ENCODE measurements at places on chromosomes 5 and 9. TPM values are rescaled to one million over a fixed set of nuclear protein-coding genes. Genes with fewer than 3 reads are reported as not detected.

DNA sequence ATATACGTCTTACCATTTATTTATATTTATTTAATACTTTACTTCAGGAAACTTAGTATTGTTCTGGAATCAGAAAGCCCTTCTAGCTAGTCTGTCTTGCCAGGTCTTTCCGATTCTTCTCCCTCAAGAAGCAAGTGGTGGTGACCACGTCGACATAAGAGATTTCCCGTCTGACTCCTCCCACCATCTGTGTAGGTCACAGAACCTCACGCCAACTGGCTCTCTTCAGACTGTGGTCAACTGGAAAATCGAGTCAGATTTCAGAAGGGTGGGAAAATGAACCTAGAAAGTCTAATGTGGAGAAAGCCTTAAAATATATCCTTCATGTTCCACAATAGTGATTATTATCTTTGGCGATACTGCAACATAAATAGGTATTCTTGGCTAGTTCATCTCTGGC is 17.3 kb downstream of the THBS4 start:
- H3K4me3 ChIP-seq, result no peak overlapping the region
- no peaks in the 10 kb centered on the region for H3K36me3 ChIP-seq

DNA sequence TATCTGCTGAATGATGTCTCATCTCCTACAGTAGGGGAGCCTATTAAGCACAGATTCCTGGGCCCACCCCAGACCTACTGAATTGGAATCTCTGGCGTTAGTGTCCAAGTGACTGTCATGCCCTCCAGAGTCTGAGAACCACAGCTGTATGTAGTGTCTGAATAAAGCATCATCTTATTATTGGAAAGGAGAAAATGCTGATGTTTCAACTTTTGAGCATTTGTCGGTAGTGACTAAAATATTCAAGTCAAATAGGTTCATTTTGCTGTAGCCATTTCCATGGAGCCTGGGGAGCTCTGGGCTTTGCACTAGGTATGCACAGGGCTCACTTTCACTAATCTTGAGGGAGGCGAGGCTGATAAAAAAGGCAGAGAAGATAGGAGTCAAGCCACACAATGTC is 4.8 kb upstream of the PPARGC1B start:
- no peak overlapping the region for H3K4me3 ChIP-seq
- H3K27ac ChIP-seq, result no peak overlapping the region
- no peaks in the 10 kb centered on the region for H3K4me1 ChIP-seq
- no peaks in the 10 kb centered on the region for H3K36me3 ChIP-seq
- DNase-seq, result no peak

GRCh38 chr9:134331186-134332025 is 5.2 kb downstream of the RXRA start:
- no peak overlapping the region for H3K4me3 ChIP-seq
- no peaks in the 10 kb centered on the region for H3K36me3 ChIP-seq
- no peak overlapping the region for H3K27ac ChIP-seq

DNA sequence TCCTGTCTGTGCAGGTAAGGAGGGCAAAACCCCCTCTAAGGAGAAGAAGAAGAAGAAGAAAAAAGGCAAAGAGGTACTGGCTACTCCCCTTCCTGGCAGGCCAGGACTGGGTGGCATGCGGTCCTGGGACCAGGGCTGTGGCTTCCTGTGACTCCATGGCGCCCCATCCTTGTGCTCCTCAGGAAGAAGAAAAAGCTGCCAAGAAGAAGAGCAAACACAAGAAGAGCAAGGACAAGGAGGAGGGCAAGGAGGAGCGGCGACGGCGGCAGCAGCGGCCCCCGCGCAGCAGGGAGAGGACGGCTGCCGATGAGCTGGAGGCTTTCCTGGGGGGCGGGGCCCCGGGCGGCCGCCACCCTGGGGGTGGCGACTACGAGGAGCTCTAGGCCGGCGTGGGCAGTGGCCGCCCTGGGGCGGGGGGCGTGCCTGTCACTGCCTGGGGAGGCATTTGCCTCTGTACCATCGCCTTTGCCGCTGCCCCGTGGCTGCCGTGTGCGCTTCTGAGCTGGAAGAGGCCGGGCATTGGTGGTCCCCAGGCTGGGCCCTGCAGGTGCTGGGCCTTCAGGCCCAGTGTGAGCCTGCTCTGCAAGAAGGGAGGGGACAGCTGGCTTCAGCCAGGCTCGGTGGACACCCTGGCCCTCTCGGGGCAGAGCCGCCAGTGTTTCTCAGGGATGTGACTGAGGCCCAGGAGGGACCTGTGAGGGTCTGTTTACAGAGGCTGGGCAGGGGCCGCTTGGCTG is 2.0 kb upstream of the AJM1 start:
- no peak for DNase-seq
- H3K27ac ChIP-seq, result peak overlapping the region; percentile 85
- H3K4me1 ChIP-seq, result peaks cover 37% of the 10 kb centered on the region
- no peak overlapping the region for H3K4me3 ChIP-seq

GRCh38 chr5:76944638-76945037 is 8.2 kb upstream of the CRHBP start:
- H3K36me3 ChIP-seq, result no peaks in the 10 kb centered on the region
- peaks cover 39% of the 10 kb centered on the region for H3K4me1 ChIP-seq
- no peaks in the 10 kb centered on the region for H3K27me3 ChIP-seq
- DNase-seq, result no peak
- no peak overlapping the region for H3K4me3 ChIP-seq

DNA sequence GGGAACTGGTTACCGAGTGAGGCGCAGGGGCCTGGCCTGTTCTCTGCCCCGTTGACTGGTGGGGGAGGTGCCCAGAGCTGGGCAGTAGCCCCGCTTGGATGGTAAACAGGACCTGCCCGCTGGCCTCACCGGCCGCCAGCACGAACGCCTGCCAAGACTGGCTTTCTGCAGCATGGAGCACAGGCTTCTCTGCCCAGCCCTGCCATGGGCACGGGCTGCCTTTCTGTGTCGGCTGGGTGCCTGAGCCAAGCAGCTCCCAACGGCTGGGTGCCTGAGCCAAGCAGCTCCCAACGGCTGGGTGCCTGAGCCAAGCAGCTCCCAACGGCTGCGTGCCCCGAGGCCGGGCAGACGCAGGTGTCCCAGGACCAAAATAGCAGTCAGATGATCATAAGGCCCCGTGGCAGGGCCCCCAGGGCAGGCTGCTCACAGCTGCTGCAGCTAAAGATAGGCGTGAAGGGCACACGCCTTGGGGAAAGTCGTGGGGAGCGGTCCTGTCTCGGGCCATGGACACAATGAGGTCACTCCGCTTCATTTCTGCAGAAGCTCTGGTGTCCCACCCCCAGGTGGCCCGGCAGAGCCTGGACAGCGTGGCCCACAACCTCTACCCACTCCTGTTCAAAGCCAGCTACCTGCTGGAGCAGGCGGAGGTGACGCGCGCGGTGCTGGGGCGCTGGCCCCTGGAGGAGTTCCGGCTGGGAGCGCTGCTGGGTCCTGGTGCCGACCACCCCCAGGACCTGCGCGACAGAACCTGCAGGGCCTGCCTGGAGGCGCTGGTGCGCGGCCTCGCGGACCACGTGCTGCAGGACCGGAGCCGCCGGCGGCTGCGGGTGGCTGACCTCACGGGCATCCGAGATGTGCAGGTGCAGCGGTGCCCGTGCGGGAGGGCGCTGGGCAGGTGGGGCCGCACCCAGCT is at the start of gene LRRC14B:
Gene LRRC14B, plus strand, starts transcription at position 460 of the 913 bp plus-strand sequence. Its CDS starts 44 bp downstream, at position 504.
- H3K4me1 ChIP-seq, result peaks cover 7% of the 10 kb centered on the region
- no peak within 1 kb of the TSS for H3K4me3 ChIP-seq
- H3K36me3 ChIP-seq, result no peaks in the 10 kb centered on the region
- DNase-seq, result no peak
- H3K27ac ChIP-seq, result peak within 1 kb of the TSS; percentile 45

DNA sequence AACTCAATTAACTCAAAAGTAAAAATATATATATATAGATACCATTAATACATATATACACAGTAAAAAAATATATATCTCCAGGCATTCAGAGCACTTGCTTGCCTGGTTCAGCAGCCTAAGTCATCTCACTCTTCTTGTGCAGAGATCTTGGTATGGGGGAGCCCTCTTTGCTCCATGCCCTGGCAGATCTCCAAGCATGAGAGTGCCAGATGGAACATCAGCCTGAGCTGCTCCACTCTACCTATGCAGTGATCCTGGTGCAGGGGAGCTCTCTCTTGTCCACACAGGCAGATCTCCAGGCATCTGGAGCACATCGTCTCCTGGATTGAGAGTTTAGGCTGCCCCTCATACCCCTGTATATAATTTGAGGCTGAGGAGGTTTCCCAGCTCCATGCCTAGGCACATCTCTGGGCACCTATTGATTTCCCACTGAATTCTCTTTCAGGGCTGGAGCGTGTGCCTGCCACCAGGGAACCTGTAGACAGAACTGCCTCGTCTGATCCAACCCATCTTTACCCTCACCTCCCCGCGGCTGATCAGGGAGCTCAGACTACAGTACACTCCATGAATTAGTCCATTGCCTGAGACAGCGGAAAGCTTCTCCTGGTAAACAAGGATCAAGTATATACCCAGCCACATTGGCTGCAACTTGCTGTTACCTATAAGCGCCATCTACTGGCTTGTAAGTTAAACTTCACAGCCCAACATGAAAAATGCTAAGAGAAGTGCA is 342.4 kb upstream of the GRIA1 start:
- H3K36me3 ChIP-seq, result peaks cover 2% of the 10 kb centered on the region
- no peak overlapping the region for H3K4me3 ChIP-seq
- peaks cover 47% of the 10 kb centered on the region for H3K27me3 ChIP-seq
- no peak overlapping the region for H3K27ac ChIP-seq
- no peak for DNase-seq

GRCh38 chr9:123927625-123928532 is 2.0 kb downstream of the DENND1A start:
- no peak for DNase-seq
- H3K4me1 ChIP-seq, result peaks cover 40% of the 10 kb centered on the region
- H3K27me3 ChIP-seq, result peaks cover 4% of the 10 kb centered on the region
- no peak overlapping the region for H3K27ac ChIP-seq

- no peaks in the 10 kb centered on the region for H3K27me3 ChIP-seq
- H3K36me3 ChIP-seq, result no peaks in the 10 kb centered on the region
- no peak overlapping the region for H3K4me3 ChIP-seq
- no peak overlapping the region for H3K27ac ChIP-seq
- no peak for DNase-seq
- H3K4me1 ChIP-seq, result no peaks in the 10 kb centered on the region
Observed at GRCh38 chr5:156051972-156052371, 275.0 kb upstream of the SGCD start.

DNA sequence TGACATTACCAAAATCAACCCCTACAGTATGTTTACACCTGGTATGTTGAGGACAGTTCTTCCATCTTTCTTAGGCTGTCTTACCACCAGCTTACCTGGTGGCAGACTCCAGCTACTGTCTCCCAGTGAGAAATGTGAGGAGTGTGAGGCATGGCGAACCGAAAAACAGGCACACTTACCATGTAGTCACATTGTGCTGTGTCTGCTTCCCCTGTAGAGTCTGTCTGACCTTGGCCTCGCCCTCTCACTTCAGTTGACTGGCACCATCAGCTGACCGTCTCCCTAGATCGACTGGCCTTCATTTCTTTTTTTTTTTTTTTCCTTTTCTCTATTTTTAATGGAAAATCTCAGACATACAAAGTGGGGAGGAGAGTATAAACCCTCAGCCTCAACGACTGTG is 4.9 kb downstream of the ACO1 start:
- H3K27ac ChIP-seq, result no peak overlapping the region
- peaks cover 19% of the 10 kb centered on the region for H3K4me1 ChIP-seq
- no peak for DNase-seq

GRCh38 chr5:38598296-38598993 is 42.0 kb upstream of the LIFR start:
- H3K27ac ChIP-seq, result no peak overlapping the region
- H3K36me3 ChIP-seq, result no peaks in the 10 kb centered on the region
- no peak overlapping the region for H3K4me3 ChIP-seq
- peaks cover 36% of the 10 kb centered on the region for H3K4me1 ChIP-seq

The FGFR4 gene
- 1.7 TPM for total RNA-seq

The RAD1 gene
- total RNA-seq, result 17.1 TPM

The FABP6 gene
- not detected for total RNA-seq

The ADAMTSL1 gene
- total RNA-seq, result 1.5 TPM
